Thoracic aorta endothelial cell (primary cell): ENCODE measurements at places on chromosomes 6 and 20. TPM values are rescaled to one million over a fixed set of nuclear protein-coding genes. Genes with fewer than 3 reads are reported as not detected.

The ROS1 gene
- total RNA-seq, result not detected in 2 replicates

The RRBP1 gene
- total RNA-seq, result 79.6 and 83.1 TPM in 2 replicates

The SPDEF gene
- total RNA-seq, result under 0.01 and 0.07 TPM in 2 replicates

The RBPJL gene
- total RNA-seq, result not detected in 2 replicates

The PBOV1 gene
- not detected in 2 replicates for total RNA-seq

The SNAP91 gene
- total RNA-seq, result under 0.01 TPM in 1 of 2 replicates, not detected in the other

The SUN5 gene
- not detected in 2 replicates for total RNA-seq

The TRIM38 gene
- total RNA-seq, result 12.3 and 13.3 TPM in 2 replicates

The RAET1E gene
- total RNA-seq, result 0.43 TPM in 1 of 2 replicates, not detected in the other

The CLIC5 gene
- under 0.01 and 0.07 TPM in 2 replicates for total RNA-seq

The HFE gene
- total RNA-seq, result 2.9 and 5.4 TPM in 2 replicates

The GTF3C6 gene
- total RNA-seq, result 60.1 and 65.0 TPM in 2 replicates

The SLC44A4 gene
- 0.13 and 0.65 TPM in 2 replicates for total RNA-seq

The CDH4 gene
- total RNA-seq, result 0.40 and 5.7 TPM in 2 replicates

The ULBP3 gene
- total RNA-seq, result 19.4 and 24.5 TPM in 2 replicates

The TTK gene
- total RNA-seq, result 38.8 and 92.8 TPM in 2 replicates

The NT5E gene
- 149 and 226 TPM in 2 replicates for total RNA-seq

The TNFRSF21 gene
- 26.5 and 29.7 TPM in 2 replicates for total RNA-seq

The SMOC2 gene
- not detected in 2 replicates for total RNA-seq

The ELOVL4 gene
- 1.9 and 2.0 TPM in 2 replicates for total RNA-seq

The LGSN gene
- total RNA-seq, result under 0.01 TPM in 1 of 2 replicates, not detected in the other

The POU5F1 gene
- 0.27 TPM in 1 of 2 replicates, not detected in the other for total RNA-seq

The PGC gene
- total RNA-seq, result not detected in 2 replicates

The PI16 gene
- not detected in 2 replicates for total RNA-seq

The ARHGAP40 gene
- total RNA-seq, result 0.07 and 0.13 TPM in 2 replicates

The SUMO4 gene
- 5.5 TPM in 2 replicates for total RNA-seq

The EHMT2 gene
- total RNA-seq, result 34.0 and 40.5 TPM in 2 replicates

The ZBTB9 gene
- total RNA-seq, result 4.5 and 5.3 TPM in 2 replicates

The MYBL2 gene
- total RNA-seq, result 51.2 and 67.0 TPM in 2 replicates

The PSORS1C2 gene
- not detected in 2 replicates for total RNA-seq

The SIRPD gene
- not detected in 2 replicates for total RNA-seq

The NKAPL gene
- total RNA-seq, result 0.43 and 0.80 TPM in 2 replicates

The CBLN4 gene
- not detected in 2 replicates for total RNA-seq

The BEND3 gene
- 5.6 and 6.6 TPM in 2 replicates for total RNA-seq

The PPIL6 gene
- total RNA-seq, result 0.14 and 0.27 TPM in 2 replicates

The EIF6 gene
- total RNA-seq, result 101 and 115 TPM in 2 replicates

The MUC22 gene
- total RNA-seq, result not detected in 2 replicates

The TDRD6 gene
- total RNA-seq, result under 0.01 and 0.07 TPM in 2 replicates

The CEP250 gene
- total RNA-seq, result 23.5 and 30.2 TPM in 2 replicates

The PPP1R16B gene
- 78.5 and 93.3 TPM in 2 replicates for total RNA-seq

The MED20 gene
- 39.8 and 40.3 TPM in 2 replicates for total RNA-seq

The TP53TG5 gene
- total RNA-seq, result not detected in 2 replicates

The STX11 gene
- 7.0 and 11.3 TPM in 2 replicates for total RNA-seq

The ATXN1 gene
- 32.1 and 33.5 TPM in 2 replicates for total RNA-seq

The CAPN11 gene
- total RNA-seq, result 1.6 and 3.5 TPM in 2 replicates

The SLC35D3 gene
- total RNA-seq, result not detected in 2 replicates

The BEND6 gene
- 1.0 and 1.1 TPM in 2 replicates for total RNA-seq

The BAK1 gene
- 16.0 and 26.1 TPM in 2 replicates for total RNA-seq

The CTAGE9 gene
- total RNA-seq, result not detected in 2 replicates
